GM10248 (cell line): ENCODE measurements at places on chromosomes 6 and 20.

GRCh38 chr20:46330072-46330763 lies 21.9 kb upstream of the CDH22 start:
- DNase-seq: no peak

DNA sequence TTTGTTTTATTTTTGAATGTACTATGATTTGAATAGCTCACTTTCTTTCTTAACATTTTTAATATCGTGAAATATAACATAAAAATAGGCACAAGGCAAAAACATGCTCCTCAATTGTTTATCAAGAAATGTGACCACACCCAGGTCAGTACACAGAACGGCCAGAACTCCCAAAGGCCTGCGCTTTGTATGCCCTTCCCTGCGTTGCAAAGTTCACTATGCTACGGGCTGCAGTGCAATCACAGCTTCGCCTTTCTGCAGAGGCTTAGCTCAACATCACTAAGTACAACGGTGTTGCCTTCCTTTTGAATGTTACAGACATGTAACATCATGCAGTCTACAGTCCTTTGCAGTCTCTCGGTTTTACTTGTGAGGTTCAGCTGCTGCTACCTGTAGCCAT lies 333.4 kb downstream of the THBS2 start:
- DNase-seq: no peak

DNA sequence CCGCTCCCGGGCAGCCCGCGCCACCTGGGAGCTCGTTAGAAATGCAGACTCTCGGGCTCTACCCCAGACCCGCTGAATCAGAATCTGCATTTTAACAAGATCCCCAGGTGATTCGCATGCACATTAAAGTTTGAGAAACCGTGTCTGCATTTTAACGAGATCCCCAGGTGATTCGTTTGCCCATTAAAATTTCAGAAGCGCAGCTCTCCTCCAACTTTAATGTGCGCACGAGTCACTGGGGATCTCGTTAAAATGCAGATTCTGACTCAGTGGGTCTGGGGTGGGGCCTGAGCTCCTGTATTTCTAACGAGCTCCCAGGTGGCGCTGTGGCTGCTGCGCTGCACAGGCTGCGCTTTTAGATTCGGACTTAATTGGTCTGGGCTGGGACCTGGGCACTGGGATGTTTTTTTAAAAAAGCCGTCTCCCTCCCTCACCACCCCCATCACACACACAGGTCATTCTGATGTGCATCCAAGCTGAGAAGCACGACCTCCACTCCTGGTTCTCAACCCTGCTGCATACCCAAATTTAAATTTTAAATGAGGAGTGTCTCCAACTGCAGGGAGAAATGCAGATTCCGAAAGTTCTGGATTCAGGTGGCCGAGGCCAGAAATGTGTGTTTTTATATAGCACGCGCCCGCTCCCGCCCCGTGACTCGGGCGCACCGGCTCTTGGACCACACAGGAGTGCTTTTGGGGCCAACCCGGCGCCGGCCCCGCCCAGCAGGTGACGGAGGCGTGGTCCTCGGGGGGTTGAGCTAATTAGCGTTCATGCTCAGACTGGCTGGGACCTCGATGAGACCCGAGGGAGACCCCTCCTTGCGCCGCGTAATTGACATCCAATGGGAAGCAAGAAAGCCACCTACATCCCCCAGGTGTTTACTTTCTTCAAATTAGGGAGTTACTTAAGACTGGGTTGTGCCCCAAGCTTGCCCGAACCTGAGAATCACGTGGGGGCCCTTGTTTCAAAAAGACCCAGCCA lies 85.8 kb downstream of the ZFP64 start:
- DNase-seq: no peak

GRCh38 chr6:89954721-89955148 lies 60.5 kb downstream of the GJA10 start:
- DNase-seq: no peak

- no peak for DNase-seq
These were observed 422 bp downstream of the NCR3 start for GRCh38 chr6:31592396-31592771.

- no peak for DNase-seq
These were observed 4.9 kb upstream of the ANKRD60 start for GRCh38 chr20:58233393-58233792.

DNA sequence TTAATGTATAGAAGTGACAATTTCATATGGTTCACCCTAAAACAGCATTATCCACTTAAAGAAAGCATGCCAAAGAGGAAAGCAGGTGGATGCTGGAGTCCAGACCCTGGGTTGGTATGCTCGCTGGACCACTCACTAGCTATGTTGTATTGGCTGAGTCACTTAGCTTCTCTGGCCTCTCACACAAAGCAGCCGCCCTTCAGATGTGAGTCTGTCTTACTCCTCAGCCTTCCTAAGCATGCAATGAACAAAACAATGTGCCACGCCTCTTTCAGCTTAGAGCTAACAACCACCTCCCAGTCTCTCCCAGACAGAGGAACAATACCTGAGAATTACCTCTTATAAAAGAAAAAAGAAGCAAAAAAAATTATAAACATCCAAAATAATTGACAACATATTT lies 29.4 kb downstream of the SIM1 start:
- no peak for DNase-seq

DNA sequence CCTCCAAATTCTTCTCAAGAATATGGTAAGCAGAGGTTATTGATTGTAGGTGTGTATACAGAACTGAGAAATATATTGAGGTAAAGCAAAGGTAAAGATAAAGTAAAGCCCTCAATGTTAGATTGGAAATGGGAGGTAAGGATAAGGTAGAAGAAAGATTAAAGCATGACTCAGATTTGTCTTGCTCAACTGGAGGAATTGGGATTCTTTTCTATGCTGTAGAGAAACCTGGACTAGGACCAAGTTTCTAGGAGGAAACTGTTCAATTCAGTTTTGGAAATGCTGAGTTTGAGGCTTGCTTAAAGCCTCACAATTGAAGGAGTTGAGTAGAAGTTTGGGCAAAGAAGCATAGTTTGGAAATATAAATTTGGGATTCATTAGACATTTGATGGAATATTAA lies 634.0 kb upstream of the PTCHD4 start:
- DNase-seq: no peak

GRCh38 chr20:43746344-43747137 lies 19.7 kb upstream of the GTSF1L start:
- DNase-seq: no peak

- DNase-seq: no peak
These were observed 198.2 kb upstream of the SSTR4 start for GRCh38 chr20:22836877-22837276.

DNA sequence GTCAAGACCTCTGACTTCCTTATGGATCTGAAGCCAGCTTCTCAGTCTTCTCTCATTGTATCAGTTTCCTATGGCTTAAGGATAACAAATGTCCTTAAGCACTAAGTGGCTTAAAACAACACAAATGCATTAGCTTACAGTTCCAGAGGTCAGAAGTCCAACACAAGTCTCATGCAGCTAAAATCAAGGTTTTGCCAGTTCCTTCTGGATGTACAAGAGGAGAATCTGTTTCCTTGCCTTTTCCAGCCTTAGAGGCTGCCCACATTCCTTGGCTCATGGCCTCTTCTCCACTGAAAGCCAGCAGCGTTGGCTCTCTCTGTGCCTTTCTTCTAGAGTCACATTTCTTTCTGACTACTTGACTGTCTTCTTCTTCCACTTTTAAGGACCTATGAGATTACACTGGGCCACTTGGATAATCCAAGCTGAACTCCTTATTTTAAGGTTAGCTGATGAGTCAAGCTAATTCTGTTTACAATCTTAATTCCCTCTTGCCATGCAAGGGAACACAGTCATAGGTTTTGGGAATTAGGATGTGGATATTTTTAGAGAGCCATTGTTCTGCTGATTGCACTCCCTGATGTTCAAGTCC lies 179.0 kb downstream of the BCAS1 start:
- no peak for DNase-seq

- no peak for DNase-seq
These were observed 29.8 kb upstream of the SLC2A12 start for GRCh38 chr6:134082191-134082590.
